Cerebellar nuclear complex (tissue), 1 donor: ENCODE measurements at places on chromosomes 7 and 10.

- no peak for DNase-seq
These were observed 17.7 kb downstream of the CHST3 start for GRCh38 chr10:71981876-71982230.

DNA sequence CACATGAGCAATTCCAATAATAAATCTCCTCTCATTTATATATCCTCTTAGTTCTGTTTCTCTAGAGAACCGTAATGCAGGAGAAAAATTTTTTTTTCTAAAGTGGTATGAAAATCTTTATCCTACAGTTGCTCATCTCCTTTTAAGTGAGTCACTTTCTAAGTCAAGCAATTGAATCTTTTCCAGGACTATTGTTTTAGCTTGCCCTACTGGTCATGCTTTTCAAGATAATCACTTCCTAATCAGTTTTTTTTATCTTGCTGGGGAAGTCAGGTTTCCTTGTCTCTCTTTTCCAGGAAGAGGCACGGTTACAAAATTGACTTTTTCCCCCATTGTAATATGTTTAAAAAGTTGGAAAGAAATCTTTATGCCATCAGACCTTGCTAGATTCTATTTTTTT is 44.0 kb downstream of the INPP5F start:
- DNase-seq, result no peak

- DNase-seq, result no peak
These were observed 624.9 kb downstream of the PTPRN2 start for GRCh38 chr7:157962458-157963306.

DNA sequence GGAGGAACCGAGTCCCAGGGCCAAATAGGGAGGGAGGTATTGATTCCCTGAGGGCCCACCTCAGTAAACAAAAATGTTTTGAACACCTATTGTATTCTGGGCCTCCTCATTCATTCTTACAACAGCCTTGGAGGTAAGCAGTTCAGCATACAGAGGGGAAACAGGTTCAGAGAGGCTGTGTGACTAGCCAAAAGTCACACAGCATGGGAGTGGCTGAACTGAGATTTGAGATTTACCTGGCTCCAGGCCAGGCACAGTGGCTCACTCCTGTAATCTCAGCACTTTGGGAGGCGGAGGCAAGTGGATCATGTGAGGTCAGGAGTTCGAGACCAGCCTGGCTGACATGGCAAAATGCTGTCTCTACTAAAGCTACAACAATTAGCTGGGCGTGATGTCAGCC is 107.2 kb downstream of the TMEM130 start:
- no peak for DNase-seq

DNA sequence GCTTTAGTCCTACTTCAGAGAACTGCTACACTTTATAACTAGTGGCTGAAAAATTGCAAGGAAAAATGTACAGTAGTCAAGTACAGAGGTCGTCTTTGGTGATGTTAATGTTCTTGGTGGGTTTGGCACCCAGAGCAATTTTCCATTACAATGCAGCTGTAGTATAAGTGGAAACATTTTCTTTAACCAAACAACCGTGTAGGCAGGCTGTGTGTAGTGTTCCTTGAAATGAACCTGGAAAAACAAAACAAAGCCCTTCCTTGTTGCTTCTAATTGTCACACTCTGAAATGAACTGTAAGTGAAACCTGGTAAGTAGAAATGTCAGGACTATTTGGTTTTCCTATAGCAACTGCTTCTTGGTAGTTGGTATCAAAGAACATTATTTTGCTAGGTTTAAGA is 256.9 kb downstream of the MDFIC start:
- DNase-seq, result no peak

- DNase-seq, result no peak
These were observed 45.9 kb upstream of the BET1 start for GRCh38 chr7:94050046-94050445.

DNA sequence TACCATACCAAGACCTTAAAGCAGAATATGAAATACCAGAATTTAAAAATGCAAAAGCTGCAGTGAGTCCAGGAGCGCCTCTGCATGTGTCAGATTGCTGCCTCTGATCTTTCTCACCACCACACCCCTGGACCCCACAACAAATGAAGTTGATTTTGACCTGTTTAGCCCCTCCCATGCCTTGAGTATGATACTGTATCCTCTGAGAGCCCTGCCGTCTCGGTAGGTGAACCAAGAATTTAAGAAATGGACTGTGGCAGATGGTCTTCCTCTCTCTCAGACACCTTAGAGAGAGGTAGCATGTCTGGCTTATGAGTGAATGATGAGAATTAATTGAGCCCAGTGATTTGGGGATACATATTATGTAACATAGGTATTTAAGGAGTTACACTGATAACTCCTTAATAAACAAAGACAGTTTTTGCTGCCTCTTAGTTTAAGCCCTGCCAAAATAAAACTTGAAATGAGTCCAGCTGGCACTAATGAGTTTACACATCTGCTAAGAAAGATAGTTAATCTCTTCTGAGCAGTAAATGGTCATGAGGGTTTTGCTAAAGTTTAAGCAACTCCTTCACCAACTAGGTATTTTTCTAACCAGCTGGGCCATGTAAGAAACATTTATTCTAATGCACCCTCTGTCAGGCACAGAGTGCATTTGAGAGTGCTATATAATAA is 4.5 kb upstream of the TFPI2 start:
- DNase-seq, result no peak

DNA sequence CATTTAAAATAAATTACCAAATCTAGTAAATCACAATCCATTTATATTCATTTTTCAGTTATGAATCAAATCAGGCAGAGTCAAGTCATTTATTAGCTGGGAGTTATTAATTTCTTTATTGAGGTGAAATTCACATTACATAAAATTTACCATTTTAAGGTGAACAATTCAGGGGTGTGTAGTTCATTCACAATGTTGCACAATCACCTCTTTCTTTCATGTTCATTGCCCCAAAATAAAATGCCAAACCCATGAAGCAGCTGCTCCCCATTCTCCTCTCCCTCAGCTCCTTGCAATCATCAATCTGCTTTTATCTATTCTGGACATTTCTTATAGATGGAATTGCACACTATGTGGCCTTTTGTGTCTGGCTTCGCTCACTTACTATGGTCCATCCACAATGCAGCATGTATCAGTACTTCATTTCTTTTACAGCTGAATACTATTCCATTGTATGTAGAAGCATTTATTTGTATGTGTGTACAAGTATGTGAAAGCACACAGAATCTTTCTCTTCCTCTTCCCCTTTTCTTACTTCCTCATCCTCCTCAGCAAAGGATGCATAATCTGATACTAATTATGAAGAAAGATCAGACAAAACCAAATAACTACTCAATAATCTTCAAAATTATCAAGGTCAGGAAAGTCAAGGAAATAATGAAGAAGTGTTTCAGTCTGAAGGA is 60.6 kb downstream of the LMBR1 start:
- DNase-seq, result no peak

- DNase-seq, result no peak
These were observed 40.7 kb upstream of the AP5Z1 start for GRCh38 chr7:4734587-4735345.

DNA sequence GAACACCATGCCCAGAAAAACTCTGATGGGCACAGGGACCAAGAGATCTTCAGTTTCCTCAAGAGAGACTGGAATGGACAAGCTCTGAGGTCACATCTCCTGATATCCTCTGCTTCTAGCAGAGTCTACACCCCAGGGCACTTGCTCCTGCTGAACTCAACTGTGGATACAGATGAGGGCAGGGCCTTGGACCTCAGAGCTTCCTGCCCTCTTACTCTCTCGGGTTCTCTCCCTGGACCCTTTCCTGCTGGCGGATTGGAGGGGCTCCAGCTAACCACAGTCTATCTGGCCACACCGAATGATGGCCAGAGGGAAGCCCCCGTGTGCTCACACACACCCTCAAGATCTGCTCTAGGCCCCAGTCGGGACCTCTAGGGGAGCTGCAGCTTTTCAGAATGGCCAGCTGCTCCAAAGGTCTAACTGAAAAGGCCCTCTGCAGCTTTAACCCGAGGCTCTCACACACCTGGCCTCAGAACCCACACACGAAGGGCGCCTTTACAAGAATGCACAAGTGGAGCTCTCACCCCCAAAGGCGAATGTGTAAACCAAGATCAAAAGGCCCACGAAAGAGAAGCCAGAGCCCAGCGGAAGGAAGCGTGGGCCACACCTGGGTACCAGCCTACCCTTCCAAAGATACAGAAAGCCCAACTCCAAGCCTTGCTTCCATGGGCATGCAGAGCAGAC is 65.5 kb downstream of the FAM53B start:
- no peak for DNase-seq

- DNase-seq, result no peak
These were observed 25.1 kb downstream of the DOCK1 start for GRCh38 chr10:126930131-126930882.

DNA sequence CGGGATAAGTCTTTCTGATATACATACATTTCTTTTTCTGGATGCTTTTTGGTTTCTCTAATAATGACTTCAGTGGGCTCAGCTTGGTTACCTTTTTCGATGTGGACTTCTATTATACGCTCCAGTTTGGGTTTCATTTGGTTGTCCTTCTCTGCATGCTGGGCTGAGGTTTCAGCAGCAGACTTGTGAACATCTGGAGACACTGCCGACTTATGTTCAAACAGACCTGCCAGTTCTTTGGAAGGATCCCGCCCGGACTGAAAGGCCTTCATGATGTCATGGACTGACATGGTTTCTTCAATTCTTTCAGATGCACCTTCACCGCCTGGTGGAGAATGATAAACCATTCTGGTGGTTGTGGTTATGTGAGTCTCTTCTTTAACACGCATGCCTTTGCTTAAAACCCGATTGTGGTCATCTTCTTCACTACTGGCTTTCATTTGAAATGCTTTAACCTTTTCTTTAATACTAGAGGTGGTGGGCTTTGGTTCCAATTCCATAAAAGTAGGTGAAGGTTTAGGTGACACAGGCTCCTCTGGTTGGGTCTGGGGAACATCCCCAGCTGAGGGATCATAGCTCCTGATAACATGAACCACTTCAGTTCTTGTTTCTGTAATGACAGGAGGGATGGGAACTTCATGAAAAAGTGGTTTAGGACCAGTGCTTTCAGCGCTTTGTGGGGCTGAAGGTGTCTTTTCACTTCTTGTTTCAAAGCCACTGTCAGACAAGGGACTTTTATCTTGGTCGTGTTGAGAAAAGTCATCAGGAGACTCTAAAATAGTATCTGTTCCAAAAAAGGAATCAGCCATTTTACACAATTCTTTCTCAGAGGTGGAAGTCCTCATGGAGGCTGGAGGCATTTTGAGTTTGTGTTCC is 167.7 kb upstream of the CCDC6 start:
- no peak for DNase-seq

- no peak for DNase-seq
These were observed 41.9 kb downstream of the CALML3 start for GRCh38 chr10:5566614-5567013.

DNA sequence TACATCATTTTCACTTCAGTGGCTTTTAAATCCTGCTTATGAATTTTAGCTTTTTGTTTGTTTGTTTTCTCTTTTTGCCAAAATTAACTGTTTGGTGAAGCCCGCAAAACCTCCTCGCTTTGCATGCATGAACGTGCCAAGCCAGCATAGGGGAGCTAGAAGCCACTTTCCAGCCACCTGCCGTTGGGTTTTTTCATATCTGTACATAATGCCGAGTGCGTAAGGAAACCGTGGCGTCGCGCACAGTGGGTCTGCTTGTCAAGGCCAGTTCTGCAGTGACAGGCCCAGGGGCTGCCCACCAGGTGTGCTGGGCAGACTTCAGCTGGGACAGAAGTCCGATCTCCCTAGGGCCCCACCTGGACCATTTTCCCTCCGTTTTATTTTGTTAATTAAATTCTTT is 41.1 kb downstream of the WIPI2 start:
- no peak for DNase-seq

DNA sequence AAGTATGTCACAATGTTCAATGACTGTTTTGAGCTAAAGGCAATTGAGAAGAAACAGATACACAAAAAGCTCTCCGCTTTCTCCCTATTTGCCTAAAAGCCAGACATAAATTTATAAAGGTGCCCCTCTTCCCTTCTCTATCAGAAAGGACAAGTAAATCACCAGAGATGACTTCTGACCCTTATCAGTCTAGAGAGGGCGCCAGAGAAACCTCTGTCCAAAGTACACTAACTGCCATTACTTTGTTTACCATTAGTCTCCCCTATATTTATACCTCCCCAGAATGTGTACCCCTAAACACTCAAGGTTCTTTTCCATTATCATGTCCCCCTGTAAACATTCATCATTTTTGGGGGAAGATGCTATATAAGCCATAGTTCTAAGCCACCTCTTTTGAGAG is 49.3 kb downstream of the TPK1 start:
- DNase-seq, result no peak

GRCh38 chr10:14474656-14475055 is 143.9 kb upstream of the FRMD4A start:
- no peak for DNase-seq

DNA sequence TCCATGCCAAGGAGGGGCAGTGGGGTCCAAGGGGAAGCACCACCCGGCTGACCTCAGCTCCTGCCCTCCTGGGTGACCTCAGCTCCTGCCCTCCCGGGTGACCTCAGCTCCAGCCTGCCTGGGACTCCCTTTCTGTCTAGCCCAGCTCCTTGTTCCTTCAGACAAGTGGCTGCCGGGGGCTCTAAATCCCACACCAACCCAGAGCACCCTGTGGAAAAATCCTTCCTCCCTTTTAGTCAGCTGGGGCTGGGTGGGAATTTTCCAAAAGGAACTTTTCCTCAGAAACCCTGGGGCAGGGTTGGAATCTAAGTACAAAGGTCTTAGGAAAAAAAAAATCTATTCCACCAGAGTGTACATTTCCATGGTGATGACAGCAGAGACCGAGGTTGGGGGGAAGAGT is 36.3 kb downstream of the AKR1B1 start:
- no peak for DNase-seq

GRCh38 chr7:70654979-70655378 is 477.0 kb upstream of the GALNT17 start:
- no peak for DNase-seq

GRCh38 chr10:6314620-6315205 is 112.0 kb downstream of the PFKFB3 start:
- DNase-seq, result no peak

DNA sequence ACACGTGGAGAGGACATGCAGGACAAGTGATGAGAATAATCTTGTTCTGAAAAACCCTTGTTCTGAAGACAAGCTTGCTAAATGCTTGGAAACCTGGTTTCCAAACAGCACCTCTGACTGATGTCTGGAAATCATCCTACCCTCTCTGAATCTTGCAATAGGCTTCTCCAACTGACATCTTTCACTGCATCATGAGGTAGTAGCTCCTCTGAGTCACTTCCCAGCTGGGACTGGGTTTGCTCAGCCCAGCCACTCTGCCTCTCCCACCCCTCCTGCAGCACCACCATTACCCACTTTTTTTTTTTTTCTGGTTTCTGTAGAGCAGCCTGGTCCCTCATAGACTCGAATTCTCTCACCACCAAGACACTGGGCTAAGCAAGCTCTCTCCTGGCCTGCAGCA is 919.8 kb downstream of the GRID1 start:
- no peak for DNase-seq

DNA sequence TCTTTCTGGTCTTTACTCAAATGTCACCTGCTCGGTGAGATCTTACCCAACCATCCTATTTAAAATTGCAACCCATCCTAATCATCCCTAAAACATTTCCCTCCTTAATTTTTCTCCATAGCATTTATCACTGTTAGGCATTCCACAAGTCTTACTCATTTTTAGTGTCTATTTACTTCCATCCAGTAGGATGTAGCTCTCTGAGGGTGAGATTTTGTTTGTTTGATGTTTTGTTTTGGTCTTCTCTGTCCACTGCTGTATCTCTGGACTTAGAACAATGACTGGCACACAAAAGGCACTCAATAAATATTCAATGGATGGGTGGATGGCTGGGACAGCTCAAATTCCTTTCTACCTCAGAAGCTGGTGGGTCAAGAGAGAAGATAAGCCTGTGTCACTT is 15.8 kb upstream of the DUSP5 start:
- DNase-seq, result no peak

- DNase-seq, result no peak
These were observed 559.4 kb upstream of the GALNT17 start for GRCh38 chr7:70572571-70572970.

GRCh38 chr7:129053938-129054437 is 923 bp downstream of the TNPO3 start:
- no peak for DNase-seq
